ENCODE measurements at places on chromosomes 12 and 14.

- no peak for DNase-seq
Observed at GRCh38 chr14:89041257-89041582, 216.8 kb downstream of the TTC8 start.

- DNase-seq: no peak
Observed at GRCh38 chr14:63545431-63545830, 2.3 kb upstream of the PPP2R5E start.

GRCh38 chr14:73381380-73382013 lies 76.8 kb downstream of the NUMB start:
- no peak for DNase-seq

- no peak for DNase-seq
Observed at GRCh38 chr12:5921027-5921909, 23.8 kb downstream of the ANO2 start.

- DNase-seq: no peak
Observed at GRCh38 chr12:52178443-52178842, 13.4 kb downstream of the KRT80 start.

GRCh38 chr12:2764398-2764797 lies 30.4 kb upstream of the FKBP4 start:
- DNase-seq: no peak

GRCh38 chr14:71013551-71014192 lies 106.4 kb downstream of the PCNX1 start:
- no peak for DNase-seq

DNA sequence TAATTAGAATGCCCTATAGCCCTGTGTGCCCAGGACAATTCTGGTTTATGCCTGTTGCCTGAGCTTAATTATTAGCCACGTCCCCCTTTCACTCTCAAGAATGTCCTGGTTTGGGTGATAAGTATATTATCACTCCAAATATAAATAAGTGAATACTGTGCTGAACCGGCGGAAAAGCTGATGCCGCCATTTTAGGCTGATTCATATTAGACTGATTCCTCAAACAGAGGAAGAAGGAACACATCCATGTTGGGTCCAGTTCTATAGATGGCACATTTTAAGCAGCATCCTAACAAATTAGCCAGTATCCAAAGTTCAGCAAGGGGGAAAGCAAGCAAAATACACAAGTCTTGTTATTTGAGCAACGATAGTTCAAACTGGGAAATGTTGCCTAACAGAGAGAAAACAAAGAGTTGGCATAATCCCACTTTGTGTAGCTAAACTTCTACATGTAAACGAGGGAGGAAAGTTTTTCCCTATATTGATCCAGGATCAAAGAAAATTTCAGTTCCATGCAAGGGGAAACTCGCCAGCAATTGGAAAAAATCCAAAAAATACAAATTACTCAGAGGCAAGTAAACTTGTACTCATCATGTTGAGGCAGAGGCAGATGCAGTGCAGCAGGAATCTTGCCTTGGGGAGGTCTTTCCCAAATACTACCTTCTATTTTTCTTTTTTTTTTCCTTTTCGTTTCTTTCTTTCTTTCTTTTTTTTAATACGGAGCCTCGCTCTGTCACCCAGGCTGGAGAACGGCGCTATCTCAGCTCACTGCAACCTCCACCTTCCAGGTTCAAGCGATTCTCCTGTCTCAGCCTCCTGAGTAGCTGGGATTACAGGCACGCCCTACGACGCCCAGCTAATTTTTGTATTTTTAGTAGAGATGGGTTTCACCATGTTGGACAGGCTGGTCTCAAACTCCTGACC lies 96.2 kb downstream of the ITPR2 start:
- DNase-seq: no peak

- no peak for DNase-seq
Observed at GRCh38 chr12:4745249-4745648, 25.0 kb downstream of the GALNT8 start.

DNA sequence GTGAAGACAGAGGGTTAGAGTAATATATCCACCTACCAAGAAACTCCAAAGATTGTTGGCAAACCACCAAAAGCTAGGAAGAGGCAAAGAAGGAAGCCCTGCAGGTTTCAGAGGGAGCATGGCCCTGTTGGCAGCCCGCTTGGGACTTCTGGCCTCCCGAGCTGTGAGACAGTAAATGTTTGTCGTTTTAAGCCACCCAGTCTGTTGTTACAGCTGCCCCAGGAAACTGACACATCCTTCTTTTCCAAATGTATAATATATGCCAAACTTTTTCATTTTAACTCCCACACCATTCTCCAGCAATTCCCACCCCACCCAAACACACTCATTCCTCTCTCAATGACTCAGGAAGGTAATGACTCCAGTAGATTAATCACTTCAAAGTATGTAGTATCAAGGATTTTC lies 74.0 kb downstream of the RPS29 start:
- no peak for DNase-seq

Measured in CD4-positive, alpha-beta T cell treated with Interleukin-17A for 1 hour (primary cell).